ENCODE measurements at places on chromosomes 3 and 15.

GRCh38 chr3:9732080-9732739, 675 bp downstream of the BRPF1 start:
- DNase-seq: no peak

DNA sequence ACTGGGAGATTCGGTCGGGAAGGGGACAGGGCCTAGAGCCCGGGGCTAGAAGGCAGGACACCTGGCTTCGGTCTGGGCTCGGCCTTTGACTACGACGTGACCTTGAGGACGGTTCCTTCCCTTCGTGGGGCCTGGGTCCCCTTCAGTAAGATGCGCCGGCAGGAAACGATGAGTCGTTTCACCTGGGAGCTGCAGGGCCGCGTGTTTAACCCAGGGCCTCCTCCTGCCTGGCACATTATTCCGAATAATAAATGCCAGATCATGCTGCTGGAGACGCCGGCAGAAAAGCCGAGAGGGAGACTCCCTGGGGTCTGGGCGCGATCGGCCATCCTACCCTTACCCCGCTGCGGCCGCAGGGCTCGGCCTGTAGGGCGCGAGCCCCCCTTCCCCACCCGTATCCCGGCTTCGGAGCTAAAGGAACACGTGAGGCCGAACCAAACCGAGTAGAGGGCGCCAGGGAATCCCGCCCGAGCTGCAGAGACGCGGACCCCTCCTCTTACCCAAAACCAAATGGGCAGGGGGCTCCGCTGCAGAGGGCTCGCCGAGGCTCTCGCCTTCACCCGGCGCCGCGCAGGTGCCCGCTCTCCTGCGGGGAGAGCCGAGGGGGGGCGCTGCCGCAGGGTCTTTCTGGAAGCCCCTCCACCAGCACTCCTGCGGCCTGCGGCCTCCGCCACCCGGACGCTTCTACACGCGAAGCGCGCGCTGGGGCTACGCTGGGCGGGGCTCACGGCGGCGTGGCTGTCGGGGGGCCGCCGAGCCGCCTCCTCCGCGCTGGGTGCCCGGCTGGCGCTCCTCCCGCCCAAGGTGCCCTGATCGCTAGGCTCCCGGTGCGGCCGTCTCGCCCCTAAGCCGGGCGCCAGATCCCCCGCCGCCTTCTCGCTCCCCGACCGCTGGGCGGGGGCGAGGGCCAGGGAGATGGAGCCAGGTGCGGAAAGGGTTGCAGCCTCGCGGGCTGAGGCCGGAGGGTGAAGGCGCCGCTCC, at the start of gene BDH1:
TSS of gene BDH1 (minus strand) at position 688 of the 981 bp plus-strand sequence. CDS start 9,525 bp downstream, outside the sequence.
- peak; percentile 30 for DNase-seq

DNA sequence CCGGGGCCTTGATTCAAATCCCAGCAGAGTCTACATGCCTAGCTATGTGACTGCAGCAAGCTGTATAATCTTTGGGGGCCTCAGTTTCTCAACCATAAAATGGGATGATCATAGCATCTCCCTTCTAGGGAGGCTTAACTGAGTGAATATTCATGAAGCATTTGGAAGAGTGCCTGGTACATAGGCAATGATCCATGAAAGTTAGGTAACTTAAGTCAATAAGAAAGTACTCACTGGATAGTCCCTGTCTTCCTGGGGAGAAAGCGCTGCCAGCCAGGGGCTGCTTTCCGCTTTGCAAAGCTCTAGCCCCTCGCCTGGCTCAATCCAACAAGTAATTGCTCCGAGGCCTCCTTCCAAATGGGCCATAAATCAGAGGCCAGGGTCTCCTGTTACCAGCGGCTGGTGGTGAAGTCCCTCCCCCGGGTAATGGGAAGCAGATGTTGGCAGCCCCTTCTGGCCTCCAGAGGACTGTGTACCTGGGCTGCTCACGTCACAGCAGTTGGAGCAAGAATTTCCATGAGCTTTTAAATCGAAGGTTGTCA, 521.9 kb upstream of the PROK2 start:
- DNase-seq: no peak

DNA sequence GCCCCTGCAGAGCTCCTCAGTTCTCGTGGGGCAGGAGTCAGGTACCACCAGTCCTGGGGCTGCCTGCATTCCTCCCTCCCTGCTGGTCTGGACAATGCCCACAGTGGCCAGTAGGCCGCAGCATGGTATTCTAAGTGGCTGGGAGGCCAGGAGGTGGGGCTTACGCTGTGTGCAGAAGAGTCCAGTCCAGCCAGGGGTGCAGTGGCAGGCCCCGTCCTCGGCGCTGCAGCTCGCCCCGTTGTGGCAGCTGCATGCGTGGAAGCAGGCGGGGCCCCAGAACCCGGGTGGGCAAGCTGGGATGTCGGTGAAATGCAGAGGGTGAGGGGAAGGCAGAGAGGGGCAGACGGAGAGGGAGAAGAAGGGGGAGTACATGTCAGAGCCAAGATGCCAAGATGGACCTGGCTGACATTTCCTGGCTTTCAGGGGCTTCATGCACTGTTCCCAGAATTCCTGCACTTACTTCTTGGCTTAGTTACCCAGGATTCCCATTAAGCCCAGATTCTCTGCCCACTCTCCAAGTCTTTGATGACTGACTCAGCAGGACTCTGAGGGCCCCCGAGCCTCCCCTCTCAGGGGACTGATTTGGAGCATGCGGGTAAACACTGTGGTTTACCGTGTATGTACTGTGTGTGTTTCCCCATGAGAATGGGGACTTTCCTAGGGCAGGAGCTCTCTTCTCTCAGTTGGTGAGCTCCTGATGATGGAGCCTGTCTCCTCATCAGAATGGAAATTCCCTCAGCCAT, 47.5 kb downstream of the RAB11A start:
- DNase-seq: no peak

DNA sequence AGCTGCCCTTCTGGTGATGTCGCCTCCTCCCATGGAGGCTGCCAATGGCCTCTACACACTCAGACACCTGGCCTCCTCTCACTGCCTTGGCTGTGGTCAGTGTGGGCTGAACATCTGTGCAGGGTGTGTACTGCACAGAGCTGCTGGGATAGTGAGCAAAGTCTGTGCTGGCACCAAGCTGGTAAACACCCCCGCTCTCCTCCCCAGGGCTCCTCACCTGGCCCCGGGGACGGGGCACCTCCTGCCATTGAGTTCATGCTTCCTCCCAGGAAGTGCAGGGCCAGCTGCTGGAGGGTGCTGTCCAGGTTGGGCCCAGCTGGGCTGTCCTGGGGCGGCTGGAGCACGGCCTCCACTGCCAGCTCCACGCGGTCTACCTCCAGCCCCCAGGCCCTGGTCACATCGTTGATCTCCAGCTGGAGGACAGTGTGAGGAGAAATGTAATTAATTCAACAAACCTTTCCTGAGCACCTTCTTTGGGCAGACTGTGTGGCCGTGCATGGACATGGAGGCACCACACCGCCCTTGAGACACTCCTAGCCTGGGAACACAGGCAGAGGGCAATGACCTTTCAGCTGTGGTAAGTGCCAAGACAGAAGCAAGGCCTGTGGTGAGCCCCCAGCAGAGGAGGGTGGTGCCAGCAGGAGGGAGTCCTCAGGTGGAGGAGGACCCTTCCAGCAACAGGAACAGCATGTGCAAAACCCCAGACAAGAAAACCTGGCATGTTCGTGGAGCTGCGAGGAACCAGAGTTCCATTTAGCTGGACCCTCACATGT, 6.8 kb downstream of the STOML1 start:
- no peak for DNase-seq

DNA sequence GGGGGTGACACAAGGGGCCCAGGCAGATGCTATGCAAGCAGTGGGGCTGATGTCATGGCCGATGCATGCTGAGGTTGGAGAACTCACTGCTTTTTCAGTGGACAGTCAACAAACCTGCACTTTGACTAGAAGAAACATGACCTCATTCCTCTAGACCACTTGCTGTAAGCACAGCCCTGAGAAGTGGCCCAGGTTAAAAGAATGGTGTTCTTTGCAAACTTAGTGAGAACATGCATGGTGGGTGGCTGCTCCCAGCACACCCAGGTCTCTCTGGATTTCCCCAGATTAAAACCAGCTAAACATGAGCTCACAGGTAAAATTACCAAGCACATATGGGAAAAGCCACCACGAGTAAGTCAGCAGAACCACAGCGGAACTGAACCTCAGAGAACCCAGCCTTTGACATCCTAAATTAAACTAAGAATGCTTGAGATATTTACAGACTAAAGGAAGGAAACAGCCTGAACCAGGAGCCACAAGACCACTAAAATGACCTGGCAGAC, 15.5 kb downstream of the DLEC1 start:
- DNase-seq: no peak

GRCh38 chr15:33500432-33501195, 189.8 kb downstream of the RYR3 start:
- no peak for DNase-seq

Data from stimulated activated CD8-positive, alpha-beta memory T cell treated with anti-CD3 and anti-CD28 coated beads, Interleukin-2, amount 100 ng/mL, for 1 hour (primary cell).